ENCODE measurements at places on chromosomes 2 and 18.
A peak's percentile ranks its signal among the peaks of the same experiment; 100 is the strongest.

- no peak for DNase-seq
Measured at GRCh38 chr2:143290221-143290620, 161.0 kb downstream of the ARHGAP15 start.

GRCh38 chr2:121124330-121124729, 160.7 kb downstream of the TFCP2L1 start:
- DNase-seq: no peak

DNA sequence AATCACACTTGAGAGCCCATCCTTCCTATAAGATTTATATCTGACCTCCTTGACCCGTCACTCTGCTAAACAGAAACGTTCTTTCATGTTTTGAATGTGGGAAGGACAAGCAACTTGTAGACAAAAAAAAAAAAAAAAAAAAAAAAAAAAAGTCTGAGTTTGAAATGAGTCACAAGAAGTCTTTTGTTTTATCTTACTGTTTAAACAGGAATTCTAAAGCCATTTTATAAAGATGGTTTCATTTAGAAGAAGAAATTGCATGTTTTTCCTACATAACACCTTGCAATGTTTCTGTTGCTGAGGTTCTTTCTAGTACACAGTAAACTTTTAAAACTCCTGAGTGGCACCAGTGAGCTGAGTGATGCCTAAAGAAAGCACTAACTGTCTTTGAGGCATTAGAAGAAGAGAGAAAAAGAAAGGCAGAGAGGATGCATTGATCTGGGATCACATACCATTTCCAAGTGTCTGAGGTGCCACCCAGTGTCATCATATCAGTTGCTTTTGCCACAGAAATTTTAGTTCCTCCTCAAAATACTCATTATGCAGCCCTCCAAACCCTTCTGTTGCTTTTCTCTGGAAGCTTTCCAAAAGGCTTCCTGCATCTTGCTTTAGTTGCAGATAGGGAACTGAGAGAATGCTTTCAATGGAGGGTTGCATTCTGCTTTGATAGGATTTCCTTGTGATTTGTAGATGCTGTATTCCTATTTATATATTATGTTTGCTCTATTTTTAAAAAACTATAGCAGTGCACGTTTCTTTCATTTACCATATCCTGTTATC, 69.1 kb downstream of the ACVR2A start:
- no peak for DNase-seq

- no peak for DNase-seq
Measured at GRCh38 chr2:67213270-67213670, 183.9 kb upstream of the ETAA1 start.

DNA sequence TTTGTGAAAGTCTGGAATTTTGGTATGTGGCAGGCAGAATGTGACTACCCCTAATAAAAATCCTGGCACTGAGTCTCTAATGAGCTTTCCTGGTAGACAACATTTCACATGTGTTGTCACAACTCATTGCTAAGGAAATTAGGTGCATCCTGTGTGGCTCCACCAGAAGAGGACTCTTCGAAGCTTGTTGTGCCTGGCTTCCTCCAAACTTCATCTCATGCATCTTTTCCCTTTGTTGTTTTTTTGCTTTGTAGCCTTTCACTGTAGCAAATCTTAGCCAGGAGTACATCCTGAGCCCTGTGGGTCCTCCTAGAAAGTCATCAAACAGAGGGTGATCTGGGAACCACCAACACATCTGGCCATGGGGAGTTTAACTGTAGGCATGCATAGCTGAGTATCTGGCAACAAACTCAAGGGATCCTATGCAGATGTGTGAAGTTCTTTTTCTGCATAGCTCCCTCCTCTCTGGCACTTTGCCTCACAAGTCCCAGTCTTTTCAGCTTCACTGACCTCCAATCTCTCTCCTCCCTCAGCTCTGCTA, 42.1 kb upstream of the SERTAD2 start:
- no peak for DNase-seq

- no peak for DNase-seq
Measured at GRCh38 chr2:29191817-29192216, 76.6 kb downstream of the CLIP4 start.

- no peak for DNase-seq
Measured at GRCh38 chr2:144607891-144608521, 88.1 kb upstream of the ZEB2 start.

DNA sequence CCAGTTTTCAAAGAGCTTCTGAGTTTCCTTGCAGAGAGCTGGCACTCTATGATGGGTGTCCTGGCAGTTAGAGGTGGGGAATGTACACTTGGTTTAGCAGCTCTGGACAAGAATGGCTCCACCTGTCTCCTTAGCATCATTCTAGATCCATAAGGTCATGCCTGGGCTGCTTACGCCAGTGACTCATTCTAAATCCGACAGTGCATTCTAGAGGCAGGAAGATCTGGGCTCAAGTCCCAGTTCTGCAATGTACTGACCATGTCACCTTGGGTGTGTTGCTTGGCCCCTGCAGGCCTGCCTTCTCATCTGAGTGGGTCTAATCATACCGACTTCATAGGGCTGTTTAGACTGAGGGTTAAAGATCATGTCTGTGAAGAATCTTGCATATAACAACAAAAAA, 46.5 kb downstream of the PTGR3 start:
- DNase-seq: no peak

- no peak for DNase-seq
Measured at GRCh38 chr2:26455037-26455669, 22.8 kb downstream of the OTOF start.

DNA sequence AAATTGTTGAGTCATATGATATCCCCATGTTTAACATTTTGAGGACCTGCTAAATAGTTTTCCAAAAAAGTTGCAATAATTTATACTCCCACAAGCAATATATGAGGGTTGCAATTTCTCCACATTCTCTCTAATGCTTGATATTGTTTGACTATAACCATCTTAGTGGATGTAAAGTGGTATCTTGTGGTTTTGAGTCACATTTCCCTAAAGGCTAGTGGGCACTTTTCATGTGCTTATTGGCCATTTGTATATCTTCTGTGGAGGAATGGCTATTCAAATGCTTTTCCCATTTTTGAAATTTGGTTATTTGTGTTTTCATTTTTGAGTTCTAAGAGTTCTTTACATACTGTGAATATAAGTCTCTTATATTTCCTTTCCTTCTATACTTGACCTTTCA, 82.7 kb downstream of the SCG2 start:
- no peak for DNase-seq

DNA sequence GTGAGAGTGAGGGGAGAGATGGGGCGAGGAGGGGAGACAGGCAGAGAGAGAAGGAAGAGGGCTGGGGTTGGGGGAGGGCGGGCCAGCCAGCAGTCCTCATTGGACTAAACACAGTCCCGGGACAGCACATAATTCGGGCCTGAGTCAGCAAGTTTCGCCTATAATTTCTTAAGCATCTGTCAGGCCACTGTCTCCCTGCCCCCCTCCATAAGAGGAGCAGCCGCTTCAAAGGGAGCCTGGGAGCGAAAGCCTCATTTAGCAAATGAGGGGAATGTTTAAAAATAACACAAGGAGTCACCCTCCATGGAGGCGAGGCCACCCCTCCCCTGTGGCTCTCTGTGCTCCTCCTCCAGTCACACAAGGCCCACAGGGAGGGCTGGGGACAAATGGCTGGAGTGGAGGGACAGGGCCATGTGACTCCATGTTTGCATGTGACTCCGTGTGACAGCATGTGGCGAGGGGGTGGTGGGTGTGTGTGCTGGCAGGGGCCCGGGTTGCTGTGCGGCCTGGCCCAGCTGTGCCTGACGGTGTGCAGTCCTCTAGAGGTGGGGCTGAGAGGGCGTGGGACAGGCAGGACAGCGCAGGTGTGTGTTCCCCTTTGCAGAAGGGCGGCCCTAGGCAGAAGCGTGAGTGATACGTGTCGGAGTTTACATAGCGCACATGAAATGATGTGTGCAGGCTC, 162.4 kb downstream of the CELF4 start:
- DNase-seq: peak; percentile 52

GRCh38 chr2:209633911-209634310, 137.7 kb upstream of the UNC80 start:
- no peak for DNase-seq

GRCh38 chr18:2336690-2337392, 234.5 kb downstream of the METTL4 start:
- no peak for DNase-seq

- no peak for DNase-seq
Measured at GRCh38 chr2:12141618-12142258, 395.3 kb downstream of the LPIN1 start.

DNA sequence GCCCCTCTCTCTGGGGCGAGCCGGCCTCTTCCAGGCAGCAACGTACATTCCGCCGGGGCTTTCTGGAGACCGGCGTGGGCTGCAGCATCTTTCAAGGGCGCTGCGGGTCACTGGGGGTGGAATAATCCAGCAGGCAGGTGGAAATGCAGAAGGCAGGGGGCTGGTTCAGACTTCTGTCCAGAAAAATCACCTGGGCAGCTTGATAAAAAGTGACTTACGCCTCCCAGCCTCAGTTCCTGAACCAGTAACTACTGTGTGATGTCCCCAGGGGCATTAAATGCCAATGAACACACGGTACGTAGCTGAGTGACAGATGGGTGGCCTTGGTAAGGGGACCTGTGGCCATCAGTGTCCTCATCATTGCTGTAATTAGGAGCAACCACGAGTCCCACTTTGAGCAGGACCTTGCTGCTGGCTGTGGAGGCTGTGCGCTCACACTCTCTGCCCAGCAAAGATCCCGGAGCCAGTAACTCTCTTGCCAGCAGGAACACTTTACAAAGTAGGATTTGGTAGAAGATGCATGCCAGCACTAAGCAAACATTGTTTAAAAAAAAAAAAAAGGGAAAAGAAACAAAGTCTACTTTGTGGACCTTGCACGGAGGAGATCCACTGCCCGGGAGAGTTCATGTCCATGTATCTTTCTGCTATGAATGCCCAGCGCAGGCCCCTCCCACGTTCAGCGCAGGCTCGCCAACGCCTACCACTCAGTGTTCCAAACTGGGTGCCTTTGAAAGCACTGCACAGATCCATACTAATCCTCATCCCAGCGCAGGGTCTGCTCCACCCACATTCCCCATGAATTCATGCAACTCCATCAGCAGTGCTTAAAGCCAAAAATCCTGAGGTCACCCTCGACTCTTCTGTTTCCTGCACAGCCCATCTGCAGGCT, 177.3 kb downstream of the HDAC4 start:
- no peak for DNase-seq

DNA sequence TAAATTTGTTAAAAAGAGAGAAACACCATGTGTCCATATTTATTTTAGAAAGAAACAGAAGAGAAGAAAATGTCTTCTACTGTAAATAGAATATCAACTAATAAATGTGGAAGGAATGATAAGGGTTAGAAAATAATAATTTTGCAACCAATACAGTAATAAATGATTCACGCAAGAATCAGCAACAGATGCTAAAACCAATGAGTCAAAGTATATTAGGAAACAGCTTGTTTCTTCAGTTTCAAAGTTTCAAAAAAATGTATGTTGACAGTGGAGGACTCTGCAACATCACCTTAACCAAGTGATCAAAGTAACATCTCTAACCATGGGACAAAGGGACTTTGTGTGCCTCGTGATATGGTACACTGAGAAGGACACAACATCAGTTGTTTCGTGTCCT, 147.0 kb downstream of the TWIST2 start:
- no peak for DNase-seq

- peak; percentile 31 for DNase-seq
Measured at GRCh38 chr18:10286580-10287150, 167.8 kb upstream of the APCDD1 start.

- DNase-seq: no peak
Measured at GRCh38 chr2:48194641-48195040, 288.3 kb upstream of the FBXO11 start.

All from NCI-H526 treated with DMSO at 0.1 percent for 48 hours (cell line).